ENCODE measurements at places on chromosomes 12 and 14.

DNA sequence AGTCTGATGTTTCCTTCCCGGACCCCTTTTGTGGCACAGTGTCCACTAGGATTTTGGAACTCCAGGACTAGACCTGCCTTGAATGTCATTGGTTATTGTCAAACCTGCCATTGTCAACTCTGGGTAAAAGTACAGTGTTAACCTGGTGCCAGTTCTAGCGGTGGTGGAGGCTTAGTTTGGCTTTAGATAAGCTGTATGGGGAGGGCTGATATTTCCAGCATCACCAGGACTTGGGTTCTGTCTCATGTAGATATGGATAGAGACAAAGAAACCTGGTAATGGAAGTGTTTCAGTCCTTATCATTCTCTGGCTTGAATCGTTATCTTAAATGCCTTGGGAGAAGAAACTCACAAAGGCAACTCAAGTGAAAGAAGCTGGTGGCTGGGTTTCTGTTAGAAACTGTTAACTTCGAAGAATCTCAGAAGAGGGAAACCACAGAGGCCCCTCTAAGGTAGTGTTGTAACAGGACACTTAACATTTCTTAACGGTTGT lies 10.6 kb downstream of the CHST11 start:
- no peak for DNase-seq

GRCh38 chr12:88303335-88303734 lies 161.2 kb downstream of the TMTC3 start:
- no peak for DNase-seq

GRCh38 chr14:61501714-61502458 lies 180.5 kb downstream of the PRKCH start:
- no peak for DNase-seq

GRCh38 chr12:83574142-83574541 lies 887.4 kb downstream of the TMTC2 start:
- no peak for DNase-seq

DNA sequence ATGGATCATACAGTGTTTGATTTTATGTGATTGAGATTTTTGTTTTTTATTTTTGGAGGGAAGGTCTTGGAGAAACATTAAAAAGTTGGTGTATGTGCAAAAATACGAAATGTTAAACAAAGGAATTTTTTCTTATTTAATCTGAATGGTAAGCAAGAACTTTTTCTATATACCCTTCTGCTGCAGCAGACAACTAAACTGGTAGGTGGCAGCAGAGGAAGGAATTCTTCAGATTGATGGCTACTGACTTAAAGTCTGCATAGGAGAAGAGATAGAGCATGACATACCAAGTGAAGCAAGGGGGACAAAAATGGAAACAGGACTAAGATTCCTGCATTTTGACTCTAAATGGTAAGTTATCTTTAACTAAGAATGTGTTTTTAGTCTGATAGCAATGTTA lies 42.0 kb upstream of the A2ML1 start:
- no peak for DNase-seq

- DNase-seq, result no peak
These were observed 30.4 kb upstream of the PPP2R5E start for GRCh38 chr14:63573581-63573980.

DNA sequence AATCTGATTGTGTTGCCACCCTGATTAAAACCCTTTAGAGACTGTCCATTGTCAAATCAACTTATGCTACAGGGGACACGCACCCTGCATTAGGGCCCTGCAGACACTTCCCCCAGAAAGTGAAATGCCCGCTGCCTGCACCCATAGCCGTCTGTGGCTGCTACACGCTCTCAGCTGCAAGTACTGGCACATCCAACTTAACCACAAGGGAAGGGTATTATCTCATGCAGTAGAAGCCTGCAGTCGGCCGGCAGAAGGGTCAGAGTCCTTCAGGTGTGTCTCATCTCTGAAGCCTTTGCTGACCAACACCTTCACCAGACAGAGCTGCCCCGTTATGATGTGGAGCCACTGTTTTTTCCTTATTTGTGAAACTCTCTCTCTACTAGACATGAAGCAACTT lies 20.8 kb downstream of the CFAP251 start:
- no peak for DNase-seq

- no peak for DNase-seq
These were observed 261.4 kb downstream of the TTC8 start for GRCh38 chr14:89085737-89086382.

DNA sequence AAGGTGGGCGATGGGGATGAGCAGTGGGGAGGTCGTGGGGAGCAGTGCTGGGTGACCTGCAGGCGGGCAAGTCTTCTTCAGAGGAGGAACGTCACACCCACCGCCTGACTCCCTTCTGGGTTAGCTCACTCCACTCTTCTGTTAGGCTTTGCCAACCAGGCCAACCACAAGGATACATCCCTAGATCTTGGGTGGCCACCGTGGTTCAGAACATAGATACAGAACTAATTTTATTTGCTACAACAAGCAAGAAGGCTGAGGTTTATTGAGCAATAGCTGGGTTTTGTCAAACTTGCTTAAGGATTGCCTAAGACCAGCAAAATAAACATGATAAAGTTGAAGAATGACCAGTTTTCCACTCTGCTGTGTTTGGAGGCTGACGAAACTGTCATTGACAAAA lies 109.4 kb downstream of the DACT1 start:
- no peak for DNase-seq

DNA sequence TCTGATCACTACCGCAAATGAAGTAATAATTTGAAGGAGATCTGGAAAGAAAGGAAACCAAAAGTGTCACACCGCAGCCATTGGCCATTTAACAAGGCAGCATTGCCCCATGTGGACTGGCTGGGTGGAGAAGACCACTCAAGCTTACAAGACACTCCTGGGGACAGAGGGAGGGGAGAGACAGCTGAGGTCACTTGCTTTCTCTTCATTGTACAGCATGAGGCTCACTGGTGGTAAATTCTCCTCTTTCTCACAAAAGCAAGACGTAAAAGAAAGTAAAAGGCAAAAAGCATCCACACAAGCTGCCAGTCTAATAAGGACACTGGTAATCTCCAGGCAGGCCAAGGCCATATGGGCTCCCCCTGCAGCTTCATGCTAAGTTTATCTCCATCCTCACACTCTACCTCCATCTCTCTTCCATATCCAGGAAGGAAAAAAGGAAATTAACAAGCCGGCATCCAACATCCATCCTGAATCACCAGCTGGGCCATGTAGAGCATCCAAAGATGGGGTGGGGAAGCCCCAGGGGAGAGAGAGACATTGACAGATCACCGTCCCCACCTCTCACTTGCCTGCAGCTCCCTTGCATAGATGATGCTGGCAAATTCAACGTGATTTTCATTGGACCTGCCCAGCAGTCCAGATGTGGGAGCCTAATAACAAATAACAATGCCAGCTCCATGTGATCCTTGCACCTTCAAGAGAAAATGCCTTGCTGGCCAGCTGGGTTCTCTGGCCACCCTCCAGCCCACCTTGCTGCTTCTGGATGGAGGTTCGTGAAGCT lies 100.6 kb downstream of the DPF3 start:
- DNase-seq, result no peak

- DNase-seq, result no peak
These were observed 377.3 kb downstream of the EMP1 start for GRCh38 chr12:13573698-13574321.

DNA sequence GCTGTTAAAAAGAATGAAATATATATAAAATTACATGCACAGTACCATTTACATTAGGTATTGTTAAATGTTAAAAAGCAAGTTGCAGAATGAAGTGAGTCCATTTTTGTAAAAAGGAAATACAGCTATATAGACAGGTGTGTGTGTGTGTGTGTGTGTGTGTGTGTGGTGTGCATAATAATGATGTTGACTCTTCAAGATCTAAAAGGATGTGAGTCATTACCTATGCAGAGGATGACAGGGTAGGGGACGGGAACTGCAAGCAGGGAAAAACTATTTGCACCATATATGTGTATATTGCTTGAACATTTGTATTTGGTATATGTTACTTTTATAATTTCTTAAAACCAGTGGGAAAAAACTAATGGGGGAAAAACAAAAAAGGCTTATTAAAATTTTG lies 3.1 kb downstream of the C14orf39 start:
- DNase-seq, result no peak

DNA sequence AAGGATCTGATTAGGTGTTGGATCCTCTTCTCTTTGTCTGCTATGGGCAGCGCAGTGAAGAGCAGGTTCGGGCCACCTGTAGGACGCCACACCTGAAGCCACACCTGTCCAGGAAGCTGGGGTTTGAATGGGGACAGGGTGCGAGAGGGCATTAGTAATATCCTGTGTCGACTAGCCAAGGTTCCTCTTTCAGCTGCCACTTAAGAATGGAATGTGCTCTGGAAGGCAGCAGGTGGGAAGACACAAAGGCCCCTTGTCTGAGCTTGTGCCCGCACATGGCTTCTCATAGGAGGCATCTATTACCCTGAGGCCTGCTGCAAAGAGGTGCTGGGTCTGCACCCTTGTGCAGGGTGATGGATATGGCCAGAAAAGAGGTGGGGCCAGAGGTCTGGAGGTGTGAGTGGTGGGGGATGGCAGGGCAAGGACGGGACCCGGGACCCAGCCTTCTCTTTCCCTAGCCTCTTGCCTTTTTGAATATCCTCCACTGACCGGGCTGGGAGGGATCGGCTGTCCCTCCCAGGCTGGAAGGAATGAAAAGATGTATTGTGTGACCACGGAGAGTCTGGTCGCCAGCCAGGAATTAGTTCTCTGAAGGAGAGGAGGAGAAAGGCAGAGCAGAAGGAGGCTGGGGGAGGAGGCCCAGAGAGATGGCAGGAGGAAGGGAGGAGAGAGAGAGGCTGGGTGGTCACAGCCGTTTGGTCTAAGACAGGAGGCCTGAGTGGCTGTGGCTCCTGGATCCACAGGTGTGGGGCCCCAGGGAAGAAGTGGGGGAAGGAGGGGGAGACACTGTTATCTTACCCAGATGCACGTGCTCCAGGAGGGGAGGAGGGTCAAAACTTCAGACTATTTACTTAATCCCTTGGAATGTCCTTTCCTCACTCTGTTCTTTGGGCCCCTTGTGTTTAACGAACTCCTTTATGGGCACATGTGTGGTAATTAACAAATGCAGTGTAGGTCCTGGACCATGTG lies 101.5 kb downstream of the SMOC1 start:
- DNase-seq, result no peak

DNA sequence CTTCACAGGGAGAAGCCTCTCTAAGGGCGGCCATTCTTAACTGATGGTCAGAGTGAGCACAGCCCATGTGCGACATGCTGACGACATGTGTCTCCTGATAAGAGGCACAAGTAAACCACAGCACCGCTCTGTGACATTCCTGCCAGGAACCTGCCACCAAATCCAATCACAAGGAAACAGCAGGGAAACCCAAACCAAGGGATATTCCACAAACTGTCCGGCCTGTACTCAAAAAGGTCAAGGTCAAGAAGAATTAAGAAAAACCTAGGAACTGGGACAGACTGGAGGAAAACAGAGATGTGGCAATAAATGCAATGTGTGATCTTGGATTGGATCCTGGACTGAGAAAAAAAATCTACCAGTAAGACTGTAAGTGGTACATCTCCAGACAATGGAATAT lies 91.9 kb downstream of the SYNE3 start:
- DNase-seq, result no peak

- no peak for DNase-seq
These were observed 21.3 kb upstream of the CABP1 start for GRCh38 chr12:120618954-120619615.

Measured in activated T-cell treated with anti-CD3 and anti-CD28 coated beads, Interleukin-2, amount 50 U/mL, for 24 hours (primary cell).